ENCODE measurements at places on chromosomes 16 and 17. TPM values are rescaled to one million over a fixed set of nuclear protein-coding genes. Genes with fewer than 3 reads are reported as not detected.

METRN gene
- total RNA-seq, result 10.6 TPM

ATP1B2 gene
- not detected for total RNA-seq

MYH2 gene
- total RNA-seq, result not detected

COL1A1 gene
- 0.18 TPM for total RNA-seq

TBC1D3 gene
- not detected for total RNA-seq

GCGR gene
- total RNA-seq, result not detected

CES1 gene
- total RNA-seq, result not detected

UTP4 gene
- total RNA-seq, result 59.7 TPM

KLHL10 gene
- total RNA-seq, result not detected

MTMR4 gene
- 47.7 TPM for total RNA-seq

ABCC11 gene
- total RNA-seq, result not detected

PEX12 gene
- total RNA-seq, result 4.1 TPM

PYCARD gene
- total RNA-seq, result 99.5 TPM

PIK3R6 gene
- total RNA-seq, result 20.7 TPM

ABCC12 gene
- not detected for total RNA-seq

TNS4 gene
- total RNA-seq, result 9.0 TPM

SLC13A5 gene
- total RNA-seq, result not detected

RGS11 gene
- not detected for total RNA-seq

LPCAT2 gene
- total RNA-seq, result not detected

CNP gene
- total RNA-seq, result 93.4 TPM

BRIP1 gene
- total RNA-seq, result 24.3 TPM

PLLP gene
- total RNA-seq, result 0.37 TPM

MIEF2 gene
- total RNA-seq, result 11.1 TPM

SGCA gene
- total RNA-seq, result not detected

FGF11 gene
- total RNA-seq, result 18.8 TPM

KRTAP4-6 gene
- not detected for total RNA-seq

MRPS23 gene
- 48.7 TPM for total RNA-seq

IRX5 gene
- not detected for total RNA-seq

IL34 gene
- total RNA-seq, result 0.13 TPM

CRISPLD2 gene
- total RNA-seq, result not detected

PIK3R5 gene
- total RNA-seq, result 73.9 TPM

CDH15 gene
- total RNA-seq, result not detected

FOXL1 gene
- not detected for total RNA-seq

C1QTNF1 gene
- total RNA-seq, result not detected

BICDL2 gene
- 0.84 TPM for total RNA-seq
